ENCODE measurements at places on chromosomes 6 and 20.

- DNase-seq: no peak
These were observed 743.3 kb upstream of the CHD6 start for GRCh38 chr20:42361402-42361970.

- no peak for DNase-seq
These were observed 141.2 kb downstream of the FAM83B start for GRCh38 chr6:54987633-54988290.

GRCh38 chr6:166029506-166029905 lies 138.1 kb downstream of the TBXT start:
- no peak for DNase-seq

DNA sequence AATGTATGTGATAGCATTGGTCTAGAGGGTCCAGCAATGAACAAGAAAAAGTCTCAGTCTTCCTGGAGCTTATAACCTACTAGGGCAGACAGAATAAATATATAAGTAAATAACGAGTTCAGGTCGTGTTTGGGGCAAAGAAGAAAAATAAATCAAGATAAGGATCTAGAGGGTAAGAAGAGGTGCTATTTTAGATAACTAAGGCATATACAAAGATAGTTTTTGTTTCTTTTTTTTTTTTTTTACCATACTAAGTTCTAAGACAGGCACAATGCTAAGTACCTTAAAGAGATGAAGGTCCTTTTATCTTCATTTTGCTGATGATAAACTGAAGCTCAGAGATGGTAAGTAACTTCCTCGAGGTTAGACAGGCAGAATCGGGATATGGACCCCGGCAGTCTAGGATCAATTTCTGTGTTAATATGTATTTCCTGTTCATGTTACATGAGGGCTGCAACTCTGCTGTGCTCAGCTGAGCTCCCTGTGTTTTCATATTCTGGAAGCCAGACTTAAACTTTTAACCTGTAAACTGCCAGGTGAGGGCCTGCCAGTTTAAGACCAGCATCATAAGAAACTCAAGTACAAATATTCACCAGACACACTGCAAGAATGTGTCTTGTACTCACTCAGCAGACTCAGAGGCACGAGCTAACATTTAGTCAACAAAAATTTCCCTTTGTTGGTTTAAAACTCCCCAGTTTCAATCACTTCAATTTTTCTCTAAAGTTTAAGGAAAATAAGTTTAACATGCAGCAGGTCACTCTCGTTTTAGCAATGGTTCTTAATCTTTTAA lies 23.3 kb downstream of the SESN1 start:
- peak; percentile 18 for DNase-seq

DNA sequence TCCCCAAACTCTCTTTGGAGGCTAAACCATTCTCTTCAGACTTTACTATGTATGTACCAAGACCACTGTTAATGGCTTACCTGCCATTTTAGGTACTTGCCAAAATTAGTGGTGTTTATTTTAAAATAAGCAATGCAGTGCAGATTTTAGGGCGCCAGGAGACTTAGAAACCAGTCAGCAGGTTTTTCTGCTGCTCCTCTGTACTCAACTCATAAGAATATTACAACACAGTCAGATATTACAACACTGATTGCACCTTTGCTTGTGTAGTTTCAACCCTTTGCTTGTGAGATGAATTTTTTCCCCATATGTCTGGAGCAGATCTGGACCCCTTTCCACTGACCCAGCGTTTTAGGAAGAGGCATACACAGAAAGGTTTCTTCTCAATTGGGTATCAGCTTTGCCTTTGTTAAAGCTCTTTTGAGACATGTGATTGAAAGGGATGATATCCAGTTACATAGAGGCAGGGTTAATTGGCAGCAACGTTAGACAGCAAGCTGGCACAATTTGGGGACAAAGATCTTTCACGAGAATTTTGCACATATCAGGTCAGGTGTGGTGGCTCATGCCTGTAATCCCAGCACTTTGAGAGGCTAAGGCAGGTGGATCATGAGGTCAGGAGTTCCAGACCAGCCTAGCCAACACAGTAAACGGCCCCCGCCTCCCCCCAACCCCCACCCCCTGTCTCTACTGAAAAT lies 6.2 kb downstream of the TTPAL start:
- DNase-seq: no peak

DNA sequence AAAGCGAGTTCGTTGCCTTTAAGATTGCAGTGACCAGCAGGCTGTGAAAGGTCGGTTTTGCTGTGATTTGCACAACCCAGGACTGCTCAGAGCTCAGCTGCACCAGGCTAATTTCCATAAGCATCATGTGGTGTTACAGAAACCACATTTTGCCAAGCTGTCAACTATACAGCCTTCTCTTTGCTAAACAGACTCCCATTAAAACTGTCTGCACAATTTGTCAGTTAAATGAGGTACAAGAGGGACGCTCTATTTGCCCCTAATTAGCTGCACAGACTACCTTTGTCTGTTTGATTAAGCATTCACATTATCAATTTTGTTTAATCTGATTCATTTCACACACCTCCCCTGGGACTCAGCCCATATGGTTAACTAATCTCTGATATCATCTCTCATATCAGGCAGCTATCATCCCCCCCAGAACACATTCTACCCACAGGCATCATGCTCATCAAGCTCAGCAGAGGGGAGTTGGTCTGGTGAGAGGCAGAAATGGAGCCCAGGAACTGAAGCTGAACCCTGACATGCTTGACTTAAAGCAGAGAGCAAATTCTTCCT lies 62.1 kb downstream of the OLIG3 start:
- DNase-seq: no peak

- DNase-seq: no peak
These were observed 329.0 kb upstream of the NRSN1 start for GRCh38 chr6:23797041-23797440.

GRCh38 chr6:101605874-101606273 lies 212.4 kb downstream of the GRIK2 start:
- DNase-seq: no peak

DNA sequence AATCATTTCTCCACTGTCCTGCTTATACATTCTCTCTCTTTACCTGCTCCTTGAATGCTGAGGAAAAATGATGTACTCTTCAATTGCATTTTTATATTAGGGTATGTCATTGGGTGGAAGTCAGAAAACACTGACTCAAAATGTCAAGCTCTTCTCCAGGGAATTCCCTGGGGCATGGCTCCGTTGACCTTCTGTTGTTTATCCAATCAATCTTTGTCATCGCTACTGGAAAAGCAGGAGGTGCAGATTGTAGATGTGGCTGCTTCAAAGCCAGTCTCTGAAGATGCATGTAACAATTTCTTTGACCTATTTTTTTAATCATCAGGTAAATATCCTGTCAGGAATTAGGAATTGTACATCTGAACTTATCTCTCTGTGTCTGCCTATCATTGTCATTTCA lies 63.9 kb upstream of the TENT5A start:
- DNase-seq: no peak

DNA sequence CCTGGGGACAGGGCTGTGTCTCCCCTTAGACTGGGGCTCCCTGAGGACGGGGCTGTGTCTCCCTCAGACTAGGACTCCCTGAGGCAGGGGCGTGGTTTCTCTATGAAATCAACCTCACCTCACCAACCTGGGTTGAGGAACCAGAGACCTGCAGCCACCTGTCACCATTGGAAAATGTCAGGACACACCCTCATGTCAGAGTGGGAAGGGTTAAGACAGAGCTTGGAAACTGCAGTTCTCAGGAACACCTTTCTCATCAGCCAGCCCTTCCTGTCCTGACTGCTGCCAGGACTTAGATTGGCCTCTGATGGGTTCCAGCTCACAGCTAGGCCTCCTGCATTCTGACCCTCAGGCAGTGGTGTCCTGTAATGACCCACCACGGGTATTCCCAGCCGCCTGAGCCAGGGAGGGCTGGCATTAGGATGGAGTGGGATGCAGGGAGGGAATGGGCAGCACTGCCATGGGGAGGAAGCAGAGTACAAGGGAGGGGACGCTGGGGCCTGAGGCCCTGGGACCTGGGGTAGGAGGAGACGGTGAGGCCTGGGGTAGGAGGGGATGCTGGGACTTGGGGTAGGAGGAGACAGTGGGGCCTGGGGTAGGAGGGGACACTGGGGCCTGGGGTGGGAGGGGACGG lies 76.3 kb downstream of the MRPL14 start:
- DNase-seq: no peak

DNA sequence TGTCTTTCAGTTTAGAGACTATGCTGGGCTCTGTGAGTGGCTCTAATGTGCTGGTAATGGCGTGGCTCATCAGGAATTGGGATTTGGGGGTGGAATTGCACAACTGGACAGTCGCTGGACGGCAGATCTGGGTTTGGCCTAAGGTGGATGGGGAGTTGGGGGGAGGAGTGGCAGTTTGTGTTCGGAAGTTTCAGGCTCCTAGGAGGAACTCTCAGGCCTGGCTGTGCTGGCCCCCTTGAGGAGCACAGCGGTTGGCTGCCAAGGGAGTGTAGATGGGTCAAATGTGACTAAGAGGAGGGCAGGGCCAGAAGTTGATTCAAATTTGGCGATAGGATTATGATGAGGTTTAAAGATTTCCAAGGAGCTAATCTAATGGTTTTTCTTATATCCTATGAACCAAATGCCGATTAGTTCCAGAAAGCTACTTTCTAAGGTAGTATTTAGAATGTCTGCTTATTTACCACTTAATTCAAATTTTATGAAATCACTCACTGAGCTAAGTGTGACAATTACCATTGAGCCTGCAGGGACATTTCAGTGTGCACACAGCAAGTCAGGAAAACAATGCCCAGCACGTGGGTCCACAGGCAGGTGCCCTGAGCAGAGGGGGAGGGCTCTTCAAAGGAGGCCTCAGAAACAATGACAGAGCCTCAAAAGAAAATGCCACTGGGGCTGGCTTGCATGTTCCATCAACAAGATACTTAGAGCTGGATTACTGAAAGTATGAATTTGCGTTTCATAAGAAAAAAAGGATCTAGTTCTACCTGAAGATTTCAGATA lies 111.0 kb downstream of the GJA10 start:
- no peak for DNase-seq

- no peak for DNase-seq
These were observed 13.0 kb downstream of the FOXF2 start for GRCh38 chr6:1402369-1402768.

All from CD4-positive, alpha-beta T cell treated with Interleukin-2 at 100 ng/mL for 4 hours (primary cell).